CD4-positive, alpha-beta memory T cell (primary cell): ENCODE measurements at places on chromosomes 12 and 14. TPM values are rescaled to one million over a fixed set of nuclear protein-coding genes. Genes with fewer than 3 reads are reported as not detected.
A peak's percentile ranks its signal among the peaks of the same experiment; 100 is the strongest.

- H3K27ac ChIP-seq: no peak overlapping the region
- H3K27me3 ChIP-seq: no peaks in the 10 kb centered on the region
- H3K36me3 ChIP-seq: no peaks in the 10 kb centered on the region
- H3K4me1 ChIP-seq: no peaks in the 10 kb centered on the region
- DNase-seq: no peak
- no peak overlapping the region for H3K4me3 ChIP-seq
Measured at GRCh38 chr14:101359221-101360053, 201.9 kb upstream of the DIO3 start.

- no peaks in the 10 kb centered on the region for H3K27me3 ChIP-seq
- no peak overlapping the region for H3K27ac ChIP-seq
- no peak overlapping the region for H3K4me3 ChIP-seq
- H3K36me3 ChIP-seq: no peaks in the 10 kb centered on the region
Measured at GRCh38 chr14:53902307-53902706, 54.3 kb downstream of the BMP4 start.

- no peak overlapping the region for H3K27ac ChIP-seq
- H3K4me1 ChIP-seq: no peaks in the 10 kb centered on the region
- DNase-seq: no peak
- H3K4me3 ChIP-seq: no peak overlapping the region
- no peaks in the 10 kb centered on the region for H3K36me3 ChIP-seq
Measured at GRCh38 chr14:31897581-31898186, 179.4 kb upstream of the ARHGAP5 start.

DNA sequence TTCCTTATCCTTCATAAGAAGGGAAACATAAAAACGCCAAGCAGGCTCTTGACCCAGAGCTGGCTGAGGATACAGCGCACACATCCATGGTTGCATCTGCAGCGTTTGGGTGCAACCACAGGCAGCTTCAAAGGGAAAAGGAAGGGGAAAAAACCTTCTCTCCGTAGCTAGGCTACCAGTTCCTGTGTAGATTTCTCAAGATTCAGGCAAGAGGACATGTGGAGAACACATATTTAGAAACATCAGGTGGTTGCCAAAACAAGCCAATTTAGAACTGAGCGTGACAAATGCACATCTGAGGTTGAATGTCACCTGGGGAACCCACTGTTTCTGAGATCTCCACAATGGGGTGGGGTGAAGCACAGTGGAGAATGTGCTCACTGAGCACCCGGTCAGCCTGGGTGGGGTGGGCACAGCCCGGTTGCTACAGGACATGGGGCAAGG lies 78.3 kb upstream of the BDKRB2 start:
- peaks cover 46% of the 10 kb centered on the region for H3K4me1 ChIP-seq
- no peaks in the 10 kb centered on the region for H3K36me3 ChIP-seq
- DNase-seq: peak; percentile 80
- H3K27me3 ChIP-seq: no peaks in the 10 kb centered on the region
- H3K4me3 ChIP-seq: peak overlapping the region; percentile 13

DNA sequence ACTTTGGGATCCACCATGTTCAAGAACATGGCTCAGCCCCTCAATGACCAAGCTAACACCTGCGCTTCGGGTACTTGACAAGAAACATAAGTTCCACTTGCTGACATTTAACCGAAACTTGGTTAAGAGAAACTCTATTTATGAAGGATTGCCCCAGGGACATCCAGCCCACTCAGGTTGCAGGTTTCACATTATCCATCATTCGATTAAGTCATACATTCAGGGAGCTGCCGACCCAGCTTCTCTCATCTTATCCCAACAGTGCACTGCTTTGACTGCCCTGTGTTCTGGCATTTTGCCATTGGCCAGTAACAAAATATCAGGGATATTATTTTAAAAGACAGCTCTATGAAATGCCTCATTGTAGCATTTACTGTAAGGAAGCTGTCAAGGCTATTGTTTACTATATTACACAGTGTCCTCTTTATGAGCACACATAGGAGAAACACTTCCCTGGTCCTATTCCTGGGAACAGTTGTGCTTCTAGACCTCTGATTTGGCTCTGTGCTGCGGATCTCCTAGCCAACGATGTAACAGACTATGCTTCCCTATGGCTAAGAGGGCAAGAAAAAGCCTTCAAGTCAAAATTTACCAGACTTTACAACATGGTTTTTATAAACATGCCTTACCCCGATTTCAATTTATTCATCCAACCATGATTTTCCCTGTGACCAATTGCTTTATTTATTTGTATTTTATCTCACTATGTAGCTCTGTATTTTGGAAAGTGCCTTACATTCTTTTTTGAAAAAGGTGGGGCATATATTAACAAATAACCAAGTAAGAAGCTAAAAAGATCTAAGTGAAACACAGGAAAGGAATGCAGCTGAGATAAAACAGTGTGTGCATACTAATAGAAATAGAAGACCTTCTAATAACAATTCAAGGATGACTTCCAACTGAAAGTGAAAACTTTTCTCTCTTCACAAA lies 109.3 kb downstream of the ITPR2 start:
- H3K27ac ChIP-seq: no peak overlapping the region
- H3K27me3 ChIP-seq: no peaks in the 10 kb centered on the region
- no peak overlapping the region for H3K4me3 ChIP-seq

- H3K4me1 ChIP-seq: peaks cover 3% of the 10 kb centered on the region
- peaks cover 2% of the 10 kb centered on the region for H3K27me3 ChIP-seq
- no peak overlapping the region for H3K4me3 ChIP-seq
- DNase-seq: no peak
- H3K27ac ChIP-seq: no peak overlapping the region
Measured at GRCh38 chr12:2581293-2582045, 213.3 kb upstream of the FKBP4 start.

GRCh38 chr12:10220398-10221077 lies 7.9 kb downstream of the GABARAPL1 start:
- no peaks in the 10 kb centered on the region for H3K27me3 ChIP-seq
- DNase-seq: no peak
- H3K4me3 ChIP-seq: no peak overlapping the region
- peaks cover 9% of the 10 kb centered on the region for H3K36me3 ChIP-seq
- H3K27ac ChIP-seq: no peak overlapping the region
- H3K4me1 ChIP-seq: peaks cover 7% of the 10 kb centered on the region

- no peaks in the 10 kb centered on the region for H3K36me3 ChIP-seq
- no peak overlapping the region for H3K4me3 ChIP-seq
- no peak for DNase-seq
- no peaks in the 10 kb centered on the region for H3K4me1 ChIP-seq
- H3K27me3 ChIP-seq: peaks cover 6% of the 10 kb centered on the region
- no peak overlapping the region for H3K27ac ChIP-seq
Measured at GRCh38 chr12:4450551-4451112, 5.0 kb upstream of the FGF6 start.

- no peak for DNase-seq
- H3K4me1 ChIP-seq: no peaks in the 10 kb centered on the region
- no peak overlapping the region for H3K27ac ChIP-seq
Measured at GRCh38 chr12:52268212-52268611, 6.2 kb upstream of the KRT86 start.

DNA sequence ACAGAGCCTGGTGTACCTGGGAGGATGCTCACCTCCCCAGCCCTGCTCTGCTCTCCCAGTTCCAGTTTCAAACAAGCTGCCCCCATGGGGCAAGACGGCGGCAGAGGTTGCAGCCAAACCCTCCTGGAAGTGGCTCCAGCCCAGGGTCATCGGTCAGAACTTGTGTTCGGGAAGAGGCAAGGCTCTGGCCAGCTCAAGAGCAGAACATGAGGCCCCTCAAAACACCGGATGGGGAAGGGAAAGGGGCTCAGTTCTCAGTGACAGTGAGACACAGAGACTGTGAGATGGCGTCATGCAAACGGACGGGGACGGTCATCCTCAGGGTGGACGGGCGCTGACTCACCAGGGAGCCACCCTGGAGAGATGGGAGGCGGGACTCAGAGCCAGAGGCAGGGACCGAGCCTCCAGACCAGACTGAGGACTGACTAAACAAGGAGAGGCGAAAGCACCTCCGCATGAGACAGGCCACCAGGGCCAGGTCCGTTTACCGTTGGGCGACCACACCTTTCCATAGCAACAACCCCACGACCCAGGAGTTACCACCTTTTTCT lies 63.9 kb upstream of the GALNT9 start:
- H3K4me3 ChIP-seq: no peak overlapping the region
- H3K27ac ChIP-seq: no peak overlapping the region
- H3K4me1 ChIP-seq: no peaks in the 10 kb centered on the region
- H3K27me3 ChIP-seq: no peaks in the 10 kb centered on the region
- no peaks in the 10 kb centered on the region for H3K36me3 ChIP-seq
- no peak for DNase-seq

GRCh38 chr14:101223561-101224162 lies 320.1 kb upstream of the RTL1 start:
- no peaks in the 10 kb centered on the region for H3K36me3 ChIP-seq
- DNase-seq: no peak
- no peaks in the 10 kb centered on the region for H3K27me3 ChIP-seq
- no peak overlapping the region for H3K4me3 ChIP-seq
- H3K27ac ChIP-seq: no peak overlapping the region
- no peaks in the 10 kb centered on the region for H3K4me1 ChIP-seq

DNA sequence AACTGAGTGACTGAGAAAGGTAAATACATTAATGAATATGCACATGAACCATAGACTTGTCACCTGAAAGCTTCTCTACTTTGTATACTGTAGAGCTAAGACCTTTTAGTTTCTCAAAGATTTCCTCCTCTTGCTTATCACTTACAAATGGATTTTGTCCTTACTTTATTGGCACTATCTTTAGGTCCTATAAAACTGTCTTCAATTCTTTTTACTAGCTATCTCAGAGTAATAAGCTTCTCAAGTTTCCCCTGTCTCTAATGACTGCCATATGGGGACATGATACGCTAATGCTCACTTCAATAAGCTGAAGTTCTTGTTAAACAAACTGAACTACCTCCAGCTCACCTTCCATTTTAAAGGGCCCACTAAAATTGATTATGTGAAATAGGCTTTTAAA lies 468.2 kb upstream of the CCDC196 start:
- no peak overlapping the region for H3K27ac ChIP-seq
- H3K4me1 ChIP-seq: no peaks in the 10 kb centered on the region
- no peaks in the 10 kb centered on the region for H3K27me3 ChIP-seq

GRCh38 chr14:51691176-51691575 lies 39.5 kb downstream of the FRMD6 start:
- no peak overlapping the region for H3K4me3 ChIP-seq
- H3K36me3 ChIP-seq: no peaks in the 10 kb centered on the region
- H3K27ac ChIP-seq: no peak overlapping the region

Gene CNTN1
- total RNA-seq: not detected

Gene RIMBP2
- not detected for total RNA-seq

Gene KLRG1
- 55.8 TPM for total RNA-seq

Gene PIWIL1
- total RNA-seq: not detected

Gene LRP1-AS
- not detected for total RNA-seq

Gene IL22
- not detected for total RNA-seq
